Mammary microvascular endothelial cell (primary cell): ENCODE measurements at places on chromosomes 16 and 17. TPM values are rescaled to one million over a fixed set of nuclear protein-coding genes. Genes with fewer than 3 reads are reported as not detected.

Gene KIF19
- 4.9 and 5.0 TPM in 2 replicates for total RNA-seq

Gene NOXO1
- 1.00 TPM in 1 of 2 replicates, not detected in the other for total RNA-seq

Gene RAC3
- total RNA-seq = 15.5 and 16.5 TPM in 2 replicates

Gene SCARF1
- total RNA-seq = 102 and 105 TPM in 2 replicates
